Fibroblast of skin of left biceps (primary cell): ENCODE measurements at places on chromosomes 1 and 21.
A peak's percentile ranks its signal among the peaks of the same experiment; 100 is the strongest.

DNA sequence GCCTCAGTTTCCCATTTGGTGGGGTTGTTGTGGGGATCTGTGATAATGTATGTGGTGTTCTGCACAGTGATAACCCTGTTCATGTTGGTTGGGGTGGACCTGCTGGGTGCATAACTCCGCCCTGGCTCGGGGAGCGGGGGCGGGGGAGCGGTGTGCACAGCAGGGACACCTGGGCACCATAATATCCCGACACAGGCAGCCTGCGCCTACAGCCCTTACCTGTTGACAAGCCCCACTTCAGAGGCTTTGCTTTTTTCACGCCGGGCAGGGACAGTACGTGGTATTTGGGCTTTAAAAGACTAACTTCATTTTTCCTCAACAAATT lies 48.0 kb upstream of the ACOT11 start:
- DNase-seq: no peak

DNA sequence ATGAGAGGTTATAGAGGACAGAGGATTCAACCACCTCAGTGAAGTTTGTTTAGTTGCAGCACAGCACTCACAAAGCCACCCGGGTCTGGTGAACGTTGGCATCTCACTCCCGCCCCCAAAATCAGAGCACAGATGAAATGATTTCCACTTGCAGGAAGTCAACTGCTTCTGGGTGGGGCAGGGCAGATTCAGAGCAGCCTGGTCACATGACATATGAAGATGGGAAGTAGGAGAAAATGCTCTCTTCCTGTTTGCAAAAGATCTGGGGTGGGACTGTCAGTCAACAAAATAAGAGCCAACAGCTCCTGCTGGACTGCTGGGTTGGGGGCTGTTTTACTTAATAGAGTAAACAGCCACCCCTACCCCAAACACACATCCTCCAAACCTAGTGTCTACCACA lies 43.2 kb downstream of the LRRC71 start:
- DNase-seq: no peak

GRCh38 chr1:185468626-185469025 lies 151.6 kb upstream of the IVNS1ABP start:
- peak; percentile 42 for DNase-seq

- DNase-seq: no peak
Observed at GRCh38 chr21:44532712-44533111, 7.3 kb downstream of the KRTAP10-1 start.

DNA sequence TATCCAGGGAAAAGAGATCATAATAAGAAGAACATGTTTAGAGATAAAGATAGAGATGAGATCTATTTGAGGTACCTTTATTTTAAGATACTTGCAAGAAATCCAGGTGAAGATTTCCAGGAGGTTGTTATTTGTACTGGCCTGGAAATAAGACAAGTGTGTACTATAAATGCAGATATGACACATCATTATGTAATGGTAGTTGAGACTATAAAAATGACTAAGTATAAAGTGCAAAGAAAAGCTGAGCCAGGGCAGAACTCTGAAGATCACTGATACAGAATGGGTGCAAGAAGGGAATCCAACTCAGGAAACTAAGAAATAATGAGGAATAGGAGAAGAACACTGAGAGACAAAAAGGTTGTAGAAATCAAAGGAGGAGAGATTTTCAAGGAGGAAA lies 378.2 kb upstream of the PBX1 start:
- no peak for DNase-seq

GRCh38 chr1:215992620-215993019 lies 425.5 kb downstream of the KCTD3 start:
- DNase-seq: no peak

- DNase-seq: no peak
Observed at GRCh38 chr21:38806153-38806941, 618 bp downstream of the ETS2 start.

- DNase-seq: no peak
Observed at GRCh38 chr1:206699000-206699586, 14.4 kb downstream of the MAPKAPK2 start.

- no peak for DNase-seq
Observed at GRCh38 chr1:40711465-40712404, 20.2 kb downstream of the NFYC start.

DNA sequence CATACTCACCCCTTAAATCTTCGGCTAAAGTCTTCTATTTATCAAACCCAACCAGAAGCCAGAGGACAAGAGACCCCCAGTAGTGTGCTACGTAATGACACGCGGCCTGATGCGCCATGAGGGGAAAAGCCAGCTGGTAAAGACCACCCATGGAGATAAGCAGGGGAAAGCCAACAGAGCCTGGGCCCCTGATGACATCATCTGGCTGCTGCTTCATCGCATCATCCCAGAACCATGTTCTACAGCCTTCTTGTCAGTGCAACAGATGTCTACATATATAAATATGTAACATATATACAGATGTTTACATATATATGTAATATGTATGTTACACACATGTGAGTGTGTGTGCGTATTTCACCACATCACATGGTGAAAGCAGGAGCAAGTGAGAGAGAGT lies 81.7 kb upstream of the VANGL1 start:
- DNase-seq: no peak

DNA sequence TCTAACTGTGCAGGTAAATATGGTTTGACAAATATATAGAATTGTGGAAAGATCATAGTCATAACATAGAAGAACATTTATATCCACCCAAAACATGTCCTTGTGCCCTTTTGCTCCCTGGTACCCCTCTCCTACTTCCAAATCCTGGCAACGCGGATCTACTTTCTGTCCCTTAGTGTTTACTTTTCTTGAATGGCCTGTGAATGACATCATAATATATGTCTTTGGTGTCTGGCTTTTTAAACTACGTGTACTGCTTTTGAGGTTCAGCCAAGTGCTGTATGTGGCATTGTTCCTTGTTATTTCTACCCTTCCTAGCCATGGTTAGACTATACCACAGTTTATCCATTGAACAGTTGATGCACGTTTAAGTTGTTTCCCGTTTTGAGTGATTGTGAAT lies 155.6 kb downstream of the SDCCAG8 start:
- DNase-seq: no peak

GRCh38 chr1:234969011-234969441 lies 159.6 kb downstream of the TOMM20 start:
- DNase-seq: no peak

- DNase-seq: no peak
Observed at GRCh38 chr1:1599030-1599934, 653 bp downstream of the FNDC10 start.

- no peak for DNase-seq
Observed at GRCh38 chr1:179951383-179952144, 3.0 kb upstream of the CEP350 start.

DNA sequence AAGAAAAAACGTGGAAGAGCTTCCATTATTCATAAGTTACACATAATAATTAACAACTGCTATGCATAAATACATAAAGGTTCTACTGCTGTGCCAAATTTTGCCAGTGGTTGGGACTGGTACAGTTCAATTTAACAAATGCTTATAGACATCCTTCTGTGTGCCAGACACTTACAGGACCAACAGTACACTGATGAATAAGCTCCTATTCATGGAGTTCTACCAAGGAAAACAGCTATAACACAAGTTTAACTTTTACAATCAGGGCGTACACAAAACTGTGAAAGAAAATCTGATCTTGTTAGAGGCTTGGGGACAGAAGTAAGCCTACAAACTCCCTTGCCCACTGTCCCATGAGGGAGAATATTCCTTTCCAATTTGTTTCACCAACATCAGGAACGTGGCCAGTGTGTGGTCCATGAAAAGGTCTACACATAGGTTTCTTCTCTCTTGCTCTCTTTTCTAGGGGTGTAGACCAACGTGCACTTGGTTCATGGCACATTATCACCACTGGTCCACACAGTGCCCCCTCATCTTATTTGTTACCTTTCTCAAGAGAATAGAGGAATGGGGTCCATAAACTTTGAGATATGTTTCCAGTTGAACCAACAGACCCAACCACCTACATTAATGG lies 10.1 kb downstream of the NRIP1 start:
- no peak for DNase-seq

GRCh38 chr1:114089502-114090138 lies 64.0 kb downstream of the SYT6 start:
- no peak for DNase-seq

- peak; percentile 64 for DNase-seq
Observed at GRCh38 chr1:183932412-183932811, 105.1 kb downstream of the COLGALT2 start.

DNA sequence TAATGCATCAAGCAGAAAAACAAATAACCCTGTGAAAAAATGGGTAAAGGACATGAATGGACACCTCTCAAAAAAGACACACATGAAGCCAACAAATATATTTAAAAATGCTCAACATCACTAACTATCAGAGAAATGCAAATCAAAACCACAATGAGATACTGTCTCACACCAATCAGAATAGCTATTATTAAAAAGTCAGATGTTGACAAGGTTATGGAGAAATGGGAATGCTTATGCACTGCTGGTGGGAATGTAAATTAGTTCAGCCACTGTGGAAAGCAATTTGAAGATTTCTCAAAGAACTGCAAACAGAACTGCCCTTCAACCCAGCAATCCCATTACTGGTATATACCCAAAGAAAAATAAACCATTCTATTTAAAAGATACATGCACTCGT lies 86.6 kb upstream of the TNFSF4 start:
- DNase-seq: no peak

GRCh38 chr1:214638459-214638807 lies 35.4 kb downstream of the CENPF start:
- no peak for DNase-seq

DNA sequence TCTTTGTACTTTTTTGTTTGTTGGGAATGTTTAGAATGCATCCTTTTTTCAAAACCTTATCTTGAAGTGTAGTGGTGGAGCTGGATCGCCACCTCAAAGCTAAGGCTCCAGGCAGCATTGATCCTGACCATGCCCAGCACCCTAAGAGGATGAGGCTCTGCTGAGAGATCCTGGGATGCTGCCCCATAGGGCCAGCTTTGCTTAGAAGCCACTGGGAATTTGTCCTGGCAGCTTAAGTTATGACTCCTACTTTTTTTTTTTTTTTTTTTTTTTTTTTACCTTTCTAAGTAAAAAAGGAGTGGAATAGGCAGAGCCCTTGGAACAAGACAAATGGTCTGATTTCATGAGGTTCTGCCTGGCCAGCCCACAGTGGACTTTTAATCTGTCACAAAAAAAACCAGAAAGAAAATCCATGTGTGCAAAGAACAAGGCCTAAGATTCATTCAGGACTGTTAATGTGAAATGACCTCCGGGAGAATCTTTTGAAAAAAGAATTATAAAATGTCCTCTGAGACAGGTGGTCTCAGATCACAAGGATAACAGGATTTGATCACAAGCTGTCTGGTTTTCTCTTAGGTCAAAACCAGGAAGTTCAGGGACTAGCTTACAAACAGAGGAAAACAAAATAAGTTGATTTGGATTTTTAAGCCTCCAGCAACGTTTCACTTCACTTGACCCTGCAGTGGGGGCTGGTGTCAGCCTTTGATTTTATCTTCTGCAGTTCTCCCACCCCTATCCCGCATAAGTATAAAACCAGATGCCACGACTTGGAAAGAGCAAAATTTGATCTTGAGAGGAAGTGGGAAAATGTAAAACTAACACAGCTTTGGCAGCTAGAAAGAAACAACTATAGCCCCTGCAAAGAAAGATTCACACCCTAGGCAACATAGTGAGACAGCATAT lies 25.9 kb upstream of the RAP1A start:
- DNase-seq: no peak

- DNase-seq: no peak
Observed at GRCh38 chr1:54493608-54494007, 54.4 kb upstream of the ACOT11 start.

- no peak for DNase-seq
Observed at GRCh38 chr1:220803401-220804201, 16.9 kb downstream of the MTARC1 start.

- no peak for DNase-seq
Observed at GRCh38 chr1:2163205-2163604, 31.4 kb downstream of the FAAP20 start.

DNA sequence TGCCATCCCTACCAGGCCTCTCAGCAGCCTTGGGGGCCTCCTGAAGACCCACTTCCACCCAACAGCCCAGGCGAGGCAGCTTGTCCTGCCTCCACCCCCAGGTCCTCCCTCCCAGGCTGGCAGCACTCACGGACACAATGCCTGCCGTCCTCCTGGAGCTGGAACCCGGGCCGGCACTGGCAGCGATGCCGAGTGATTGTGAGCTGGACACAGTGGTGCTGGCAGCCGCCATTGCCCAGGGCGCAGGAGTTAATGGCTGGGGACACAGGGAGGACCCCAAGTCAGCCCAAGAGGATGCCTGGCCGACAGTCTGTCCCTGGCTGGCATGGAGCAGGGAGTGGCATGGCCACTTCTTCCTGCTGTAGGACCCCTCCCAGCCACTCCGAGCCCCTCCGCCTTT lies 60.8 kb downstream of the ARHGEF16 start:
- no peak for DNase-seq

DNA sequence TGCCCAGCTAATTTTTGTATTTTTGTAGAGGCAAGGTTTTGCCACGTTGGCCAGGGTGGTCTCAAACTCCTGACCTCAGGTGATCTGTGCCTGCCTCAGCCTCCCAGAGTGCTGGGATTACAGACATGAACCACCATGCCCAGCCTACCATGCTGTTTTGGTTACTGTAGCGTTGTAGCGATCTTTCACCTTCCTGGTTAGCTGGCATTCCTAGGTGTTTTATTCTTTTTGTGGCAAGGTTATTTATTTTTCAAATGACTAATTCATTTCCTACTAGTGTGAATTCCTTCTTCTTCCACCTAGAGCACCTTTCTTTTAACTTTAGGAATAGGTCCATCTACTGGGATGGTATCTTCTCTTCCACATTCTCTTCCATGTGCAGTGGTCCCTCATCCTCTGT lies 29.3 kb downstream of the TMEM200B start:
- no peak for DNase-seq

GRCh38 chr1:181936269-181936668 lies 125.2 kb downstream of the ZNF648 start:
- DNase-seq: no peak

- DNase-seq: no peak
Observed at GRCh38 chr21:25742900-25743299, 8.1 kb downstream of the GABPA start.

DNA sequence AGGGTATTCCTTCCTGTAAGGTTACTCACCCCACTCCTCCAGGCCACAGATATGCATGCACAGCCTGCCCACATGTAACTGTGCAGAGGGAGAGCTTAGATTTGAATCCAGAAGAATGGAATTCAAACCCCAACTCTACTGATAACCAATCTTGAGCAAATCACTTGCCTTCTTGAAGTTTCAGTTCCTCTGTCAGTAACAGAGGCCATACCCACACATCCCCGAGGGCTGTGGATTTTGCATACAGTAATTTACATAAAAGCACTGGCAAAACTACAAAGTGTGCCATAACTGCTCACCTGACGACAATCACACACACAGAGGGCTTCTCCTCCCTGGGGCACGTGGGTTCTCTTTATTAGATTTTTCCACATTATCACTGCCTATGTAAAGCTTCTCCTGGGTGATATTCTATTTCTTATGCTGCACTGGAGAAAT lies 18.6 kb downstream of the CD247 start:
- no peak for DNase-seq

GRCh38 chr21:26397545-26397944 lies 175.5 kb downstream of the CYYR1 start:
- DNase-seq: no peak
